ENCODE measurements at places on chromosomes 7 and 10.
A peak's percentile ranks its signal among the peaks of the same experiment; 100 is the strongest.

- DNase-seq: peak; percentile 15
These were observed 217.8 kb upstream of the SEMA3A start for GRCh38 chr7:84412161-84412969.

DNA sequence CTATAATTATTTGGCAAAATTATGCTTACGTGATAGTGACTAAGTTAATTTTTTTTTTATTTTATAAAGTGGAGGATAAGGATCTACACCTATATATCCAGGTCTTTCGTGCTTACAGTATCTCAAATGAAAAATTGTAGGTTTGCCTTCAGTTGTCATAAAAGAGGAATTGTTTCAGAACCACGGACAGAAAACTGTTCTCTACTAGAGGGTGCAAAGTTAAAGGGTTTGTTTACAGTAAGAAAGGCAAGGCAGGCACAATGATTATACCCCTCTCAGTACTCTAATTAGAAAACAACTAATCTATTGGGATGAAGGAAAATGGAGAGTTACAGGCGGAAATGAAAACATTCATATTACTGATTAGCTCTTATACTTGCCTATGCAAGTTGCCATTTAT is 1.5 kb downstream of the PCLO start:
- no peak for DNase-seq

GRCh38 chr10:74898201-74898976 is 72.0 kb downstream of the KAT6B start:
- DNase-seq: peak; percentile 43

DNA sequence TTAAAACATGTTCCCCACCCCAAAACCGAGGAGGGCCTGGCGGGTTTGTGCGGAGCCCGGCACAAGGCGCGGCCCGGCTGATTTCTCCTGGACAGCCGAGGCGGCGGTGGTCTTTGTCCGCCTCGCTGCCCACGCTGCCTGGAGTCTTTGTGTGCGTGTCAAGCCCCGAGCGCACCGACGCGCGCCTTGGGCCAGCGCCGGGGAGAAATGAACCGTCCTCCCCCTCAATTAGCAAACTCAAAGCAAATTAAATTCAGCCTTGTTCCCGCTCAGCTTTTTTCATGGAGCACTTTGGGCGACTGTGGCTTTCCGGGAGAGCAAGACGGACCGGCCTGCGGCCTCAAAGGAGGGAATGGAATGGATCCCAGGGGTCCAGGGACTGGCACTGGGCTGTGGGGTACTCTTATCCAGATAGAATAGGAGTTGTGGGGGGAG is 4.1 kb downstream of the EMX2 start:
- no peak for DNase-seq

DNA sequence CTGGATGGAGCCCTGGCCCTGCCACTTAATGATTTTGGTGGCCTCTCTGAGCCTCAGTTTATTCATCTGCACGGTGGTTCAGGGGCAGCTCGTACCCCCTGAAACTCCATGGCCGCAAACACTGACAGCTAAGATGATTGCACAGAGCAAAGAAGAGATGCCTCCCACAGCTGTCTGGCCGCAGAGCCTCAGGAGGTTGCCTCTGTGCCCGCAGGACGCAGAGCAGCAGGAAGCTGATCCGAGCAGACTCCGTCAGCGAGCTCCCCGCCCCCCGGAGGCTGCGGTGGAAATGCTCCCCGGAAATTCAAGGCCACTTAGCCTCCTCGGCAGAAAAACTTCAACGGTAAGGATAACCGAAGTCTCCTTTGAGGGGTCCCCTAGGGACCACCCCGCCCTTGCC is 30.2 kb upstream of the C10orf53 start:
- no peak for DNase-seq

- DNase-seq: peak; percentile 26
These were observed 13.4 kb downstream of the MBL2 start for GRCh38 chr10:52759154-52759553.

- DNase-seq: no peak
These were observed 39.8 kb upstream of the ELN start for GRCh38 chr7:73988197-73988596.

DNA sequence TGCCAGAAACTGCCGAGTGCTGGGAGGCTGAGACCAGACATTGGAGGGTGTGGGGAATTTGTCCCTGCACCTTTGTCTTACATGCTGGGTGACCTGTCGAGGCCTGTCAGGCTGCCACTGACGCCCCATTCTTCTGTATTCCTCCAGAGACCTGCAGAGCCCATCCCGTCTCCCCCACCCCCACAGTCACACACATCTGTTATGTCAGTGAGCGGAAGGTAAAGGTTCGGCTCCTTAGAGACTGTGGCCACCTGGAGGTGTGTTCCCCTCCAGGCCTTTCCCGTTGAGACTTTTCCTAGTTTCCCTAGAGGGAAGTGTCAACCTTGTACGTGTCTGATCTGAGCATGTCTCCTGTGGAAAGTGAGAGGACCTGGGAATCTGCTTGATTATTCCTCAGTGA is 84.5 kb downstream of the ATXN7L1 start:
- DNase-seq: no peak

GRCh38 chr10:100828738-100829096 is 83.3 kb downstream of the PAX2 start:
- peak; percentile 5 for DNase-seq

DNA sequence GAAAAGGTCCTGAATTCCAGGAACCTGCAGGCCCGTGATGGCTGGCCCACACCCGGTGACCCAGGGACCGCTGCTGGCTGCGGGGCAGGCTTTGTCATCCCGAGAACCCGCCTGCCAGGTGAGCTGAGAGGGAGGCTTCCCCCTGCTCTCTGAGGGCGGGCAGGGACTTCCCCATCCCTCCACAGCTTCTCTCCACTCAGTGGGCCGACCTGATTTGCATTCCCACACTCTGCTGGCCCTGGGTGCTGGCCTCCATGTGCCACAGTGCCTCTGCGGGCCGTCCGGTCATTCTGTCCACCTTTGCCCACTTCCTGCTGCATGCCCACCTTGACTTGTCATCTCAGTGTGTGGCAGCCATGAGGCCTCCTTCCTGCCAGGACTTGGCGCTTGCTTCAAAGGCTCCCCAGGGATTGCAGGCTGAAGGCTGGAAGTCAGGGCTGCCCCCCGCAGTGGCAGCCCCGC is 35.3 kb downstream of the PALD1 start:
- DNase-seq: no peak

- no peak for DNase-seq
These were observed 14.1 kb upstream of the LAMB1 start for GRCh38 chr7:108016841-108017775.

DNA sequence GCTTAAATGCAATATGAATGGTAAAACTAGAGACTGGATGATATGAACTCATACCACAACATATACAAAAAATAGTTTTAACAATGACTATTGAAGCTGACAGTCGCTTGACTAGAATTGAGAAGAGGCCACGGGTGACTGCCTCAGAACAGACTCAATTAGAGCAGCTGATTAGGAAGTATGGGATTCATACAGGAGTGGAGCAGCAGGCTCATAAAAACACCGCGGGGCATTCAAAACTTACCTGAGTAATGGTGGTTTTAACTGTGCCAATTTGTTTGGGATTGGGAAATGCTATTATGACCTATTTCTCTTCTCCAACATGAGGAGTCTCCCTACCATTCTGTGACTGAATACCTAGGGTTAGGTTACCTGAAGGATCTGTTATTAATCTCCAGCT is 2.1 kb downstream of the CADPS2 start:
- no peak for DNase-seq

DNA sequence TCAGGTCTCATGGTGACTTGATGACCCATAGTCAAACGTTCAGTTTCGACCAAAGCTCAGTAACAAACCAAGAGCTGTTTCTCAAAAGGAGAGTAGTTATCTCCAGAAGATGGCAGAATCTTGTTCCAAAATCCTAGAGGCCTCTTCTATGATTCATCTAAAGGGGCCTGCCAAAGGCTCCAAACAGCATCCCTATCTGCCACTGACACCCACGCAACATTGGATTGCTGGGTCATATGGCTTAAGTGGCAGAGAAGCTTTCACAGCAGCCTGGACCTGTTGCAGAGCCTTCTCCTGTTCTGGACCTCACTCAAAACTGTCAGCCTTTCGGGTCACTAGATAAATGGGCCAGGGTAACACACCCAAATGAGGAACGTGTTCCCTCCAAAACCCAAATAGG is 54.0 kb upstream of the LRRC18 start:
- DNase-seq: no peak

GRCh38 chr10:80579181-80579763 is 41.6 kb downstream of the SH2D4B start:
- peak; percentile 62 for DNase-seq

DNA sequence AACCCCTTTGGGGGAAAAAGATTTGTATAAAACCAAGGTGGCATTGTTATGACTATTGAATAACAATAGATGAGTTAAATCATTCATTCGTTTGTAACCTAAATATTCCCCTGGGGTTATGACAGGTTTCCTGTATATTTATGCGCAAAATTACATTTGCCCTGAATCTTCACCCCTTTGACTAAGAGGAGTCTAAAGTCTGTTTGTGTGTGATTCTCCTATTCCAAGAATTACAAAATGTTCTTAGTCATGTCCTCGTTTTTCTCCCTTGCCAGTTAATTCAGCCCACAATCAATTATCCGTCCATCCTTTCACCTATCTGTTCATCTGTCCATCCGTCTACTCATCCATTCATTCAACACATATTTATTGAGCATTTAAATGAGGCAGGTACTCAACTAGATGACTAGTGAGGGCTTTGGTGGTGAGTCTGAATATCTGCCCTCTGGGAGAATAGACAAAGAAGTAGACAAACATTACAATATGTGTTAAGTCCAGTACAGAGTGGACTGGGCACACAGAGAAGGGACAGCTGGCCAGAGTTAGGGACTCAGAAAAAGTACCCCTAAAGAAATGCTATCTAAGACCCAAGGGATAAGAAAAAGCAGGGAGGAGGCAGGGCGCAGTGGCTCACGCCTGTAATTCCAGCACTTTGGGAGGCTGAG is 35.6 kb upstream of the TCF7L2 start:
- no peak for DNase-seq

DNA sequence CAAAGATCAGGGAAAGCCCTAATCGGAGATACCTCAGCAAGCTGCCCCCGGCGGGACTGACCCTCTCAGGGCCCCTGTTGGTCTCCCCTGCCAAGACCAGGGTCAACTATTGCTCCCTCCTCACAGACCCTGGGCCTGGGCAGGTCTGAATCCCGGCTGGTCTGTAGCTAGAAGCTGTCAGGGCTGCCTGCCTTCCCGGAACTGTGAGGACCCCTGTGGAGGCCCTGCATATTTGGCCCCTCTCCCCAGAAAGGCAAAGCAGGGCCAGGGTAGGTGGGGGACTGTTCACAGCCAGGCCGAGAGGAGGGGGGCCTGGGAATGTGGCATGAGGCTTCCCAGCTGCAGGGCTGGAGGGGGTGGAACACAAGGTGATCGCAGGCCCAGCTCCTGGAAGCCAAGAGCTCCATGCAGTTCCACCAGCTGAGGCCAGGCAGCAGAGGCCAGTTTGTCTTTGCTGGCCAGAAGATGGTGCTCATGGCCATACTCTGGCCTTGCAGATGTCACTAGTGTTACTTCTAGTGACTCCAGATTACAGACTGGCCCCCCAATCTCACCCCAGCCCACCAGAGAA is 24.1 kb downstream of the TBATA start:
- DNase-seq: peak; percentile 69

DNA sequence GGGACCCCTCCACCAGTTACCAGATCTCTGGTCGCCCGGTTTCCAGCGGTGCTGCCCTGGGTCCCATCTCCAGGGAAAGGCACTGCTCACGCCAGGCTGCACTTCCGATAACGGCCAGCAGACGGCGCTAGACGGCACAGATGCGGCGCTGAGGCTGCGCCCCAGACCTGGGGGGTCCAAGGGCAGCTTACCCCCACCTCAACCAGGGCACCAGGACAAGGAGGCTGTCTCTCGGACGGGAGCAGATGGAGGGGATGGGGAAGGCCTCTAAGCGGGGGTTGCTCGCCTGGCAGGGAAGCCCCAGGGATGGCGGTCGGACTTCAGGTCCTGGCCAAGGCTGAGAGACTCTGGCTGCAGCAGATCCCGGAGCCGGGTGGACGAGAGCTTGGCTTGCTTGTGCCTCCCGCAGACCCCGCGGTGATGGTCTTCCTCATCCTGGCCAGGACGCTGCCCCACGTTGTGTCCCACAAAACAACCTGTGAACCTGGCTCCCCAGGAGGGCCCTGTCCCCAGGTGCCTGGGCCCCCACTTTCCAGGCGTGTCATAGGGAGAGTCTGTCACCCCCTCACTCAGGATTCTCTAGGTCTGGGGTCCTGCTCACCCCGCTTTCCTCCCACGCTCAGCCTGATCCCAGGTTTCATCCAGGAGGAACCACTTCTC is 23.9 kb upstream of the ZNF716 start:
- DNase-seq: no peak

GRCh38 chr10:15719049-15719898 is 448 bp downstream of the ITGA8 start:
- no peak for DNase-seq

- DNase-seq: no peak
These were observed 794.5 kb upstream of the IGFBP3 start for GRCh38 chr7:46715579-46715978.

DNA sequence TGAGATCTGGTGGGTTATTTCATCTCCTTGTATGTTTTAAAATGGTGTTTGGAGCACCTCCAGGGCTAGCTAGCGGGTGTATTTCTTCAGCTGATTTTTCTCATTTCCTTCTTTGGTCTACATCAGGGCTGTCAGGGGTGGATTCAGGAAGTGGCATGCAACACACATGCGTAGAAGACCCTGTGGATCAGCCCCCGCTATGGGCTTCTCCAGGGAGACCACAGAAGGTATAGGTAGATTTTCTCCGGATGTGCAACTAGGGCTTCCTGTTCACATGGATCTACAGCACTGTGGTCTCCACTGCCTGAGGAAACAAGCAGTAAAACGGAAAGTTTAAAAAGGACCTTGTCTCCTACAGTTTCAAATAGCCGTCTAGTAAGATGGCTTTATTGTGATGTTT is 10.4 kb downstream of the NUB1 start:
- peak; percentile 72 for DNase-seq

GRCh38 chr7:38312821-38313220 is 39.4 kb upstream of the TARP start:
- DNase-seq: peak; percentile 47

- no peak for DNase-seq
These were observed 185.6 kb upstream of the LRGUK start for GRCh38 chr7:133941496-133941895.

DNA sequence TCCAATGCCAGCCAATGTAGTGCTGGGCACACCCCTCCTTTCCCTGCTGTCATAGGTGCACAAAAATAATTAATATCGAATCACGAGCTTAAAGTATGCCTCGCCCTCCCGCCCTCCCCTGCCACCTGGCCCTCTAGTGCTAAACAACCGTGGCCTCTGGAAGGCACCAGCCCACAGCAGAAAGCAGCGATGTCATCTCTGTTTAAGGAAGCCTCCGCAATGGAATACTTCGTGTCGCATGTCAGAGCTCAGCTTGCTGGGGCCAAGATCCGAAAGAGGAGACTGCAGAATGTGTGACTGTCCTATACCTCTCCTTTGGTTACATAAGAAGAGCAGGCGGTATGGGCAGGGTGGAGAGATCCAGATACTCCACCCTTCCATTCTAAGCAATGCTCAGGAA is 71.5 kb downstream of the RHOBTB1 start:
- no peak for DNase-seq

- DNase-seq: no peak
These were observed 53.8 kb upstream of the PCDH15 start for GRCh38 chr10:54854843-54855242.

- no peak for DNase-seq
These were observed 70.3 kb upstream of the HDAC9 start for GRCh38 chr7:18425227-18425626.
